ENCODE measurements at places on chromosomes 6 and 20.

DNA sequence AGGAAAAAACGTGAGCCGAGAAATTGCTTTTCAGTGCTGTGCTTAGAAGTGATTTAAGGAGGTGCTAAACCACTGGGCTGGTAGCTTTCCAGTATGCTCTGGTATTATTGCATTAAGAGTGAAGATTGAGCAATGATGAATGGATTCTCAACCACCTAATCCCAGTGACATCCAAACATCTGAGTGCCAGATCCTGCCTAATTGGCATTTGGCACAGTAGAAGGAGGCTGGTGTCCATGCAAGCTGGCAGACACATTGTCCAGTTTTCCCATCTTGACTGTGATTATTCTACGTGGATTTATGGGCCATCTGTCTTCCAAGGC, 398.0 kb upstream of the PLCB4 start:
- DNase-seq: no peak

GRCh38 chr20:34569598-34569997, 11.1 kb downstream of the MAP1LC3A start:
- no peak for DNase-seq

- no peak for DNase-seq
Measured at GRCh38 chr6:107769053-107769658, 55.0 kb downstream of the SCML4 start.

GRCh38 chr20:23456409-23456808, 3.7 kb upstream of the CST11 start:
- DNase-seq: no peak

DNA sequence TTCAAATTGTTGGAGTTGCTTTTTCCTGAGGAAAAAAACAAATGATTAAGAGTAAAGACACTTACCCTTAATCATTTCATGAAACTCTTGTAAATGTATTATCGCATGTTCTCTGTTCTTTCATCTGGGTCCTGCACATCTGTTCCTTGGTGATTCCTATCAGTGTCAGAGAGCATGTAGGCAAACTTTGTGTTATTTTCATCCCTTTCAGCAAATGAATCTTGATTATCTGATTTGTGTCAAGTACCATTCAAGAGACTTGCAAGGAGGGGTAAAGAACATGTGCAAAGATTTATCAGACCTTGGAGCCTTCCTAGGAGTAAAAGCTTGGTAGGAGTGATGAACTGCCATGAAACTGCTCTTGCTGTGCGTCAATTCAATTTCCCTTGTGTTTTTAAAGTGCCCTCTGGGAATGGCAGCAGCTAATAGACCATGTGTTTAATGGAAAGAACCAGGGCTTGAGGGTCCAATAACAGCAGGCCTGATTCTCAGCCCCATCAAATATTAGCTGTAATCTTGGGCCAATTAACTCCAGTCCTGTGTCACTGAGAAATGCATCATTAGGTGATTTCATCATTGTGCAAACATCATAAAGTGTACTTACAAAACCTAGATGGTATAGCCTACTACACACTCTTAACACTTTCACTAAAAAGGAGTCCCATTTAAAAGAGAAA, 118.9 kb upstream of the CEP85L start:
- no peak for DNase-seq

- no peak for DNase-seq
Measured at GRCh38 chr20:63740070-63740626, 572 bp downstream of the SLC2A4RG start.

DNA sequence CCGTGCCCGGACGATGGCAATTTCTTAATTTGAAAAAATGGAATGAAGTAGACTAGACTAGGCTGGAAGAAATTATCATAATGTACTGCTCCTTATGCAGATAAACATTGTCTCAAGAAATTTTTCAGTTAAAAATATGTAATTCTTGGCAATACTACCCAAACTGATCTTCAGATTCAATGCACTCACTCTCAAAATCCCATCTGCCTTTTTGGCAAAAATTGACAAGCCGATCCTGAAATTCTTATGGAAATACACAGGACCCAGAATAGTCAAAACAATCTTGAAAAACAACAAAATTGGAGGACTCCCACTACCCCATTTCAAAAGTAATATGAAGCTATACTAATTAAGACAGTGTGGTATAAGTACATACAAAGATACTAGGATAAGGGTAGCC, 19.0 kb downstream of the SLC23A2 start:
- no peak for DNase-seq

DNA sequence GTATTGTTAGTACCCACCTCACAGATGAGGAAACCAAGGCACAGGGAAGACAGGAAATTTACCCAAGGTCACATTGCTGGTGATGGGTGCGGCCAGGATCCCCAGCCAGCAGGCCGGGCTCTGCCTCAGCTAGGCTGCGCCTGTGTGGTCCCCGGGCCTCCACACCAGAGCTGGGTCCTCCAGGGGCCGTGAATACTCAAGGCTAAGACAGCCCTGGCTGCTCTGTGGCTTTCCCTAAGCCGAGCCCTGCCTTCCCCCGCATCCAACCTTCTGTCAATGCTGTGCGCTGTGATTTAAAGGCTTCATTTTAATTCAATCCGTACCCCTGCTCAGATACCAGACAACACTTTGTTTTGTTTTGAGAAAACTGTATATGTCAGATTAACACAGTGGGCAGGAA, 246.7 kb downstream of the TTLL2 start:
- no peak for DNase-seq

Data from stimulated activated CD4-positive, alpha-beta T cell treated with anti-CD3 and anti-CD28 coated beads, TNF-alpha, amount 100 ng/mL, for 48 hours (primary cell).